ENCODE measurements at places on chromosomes 4 and X.

- no peak for DNase-seq
These were observed 717.6 kb upstream of the TENM3 start for GRCh38 chr4:181525634-181526033.

- no peak for DNase-seq
These were observed 83.7 kb upstream of the ADRA2C start for GRCh38 chr4:3682236-3683076.

GRCh38 chr4:1553365-1553764, 130.7 kb downstream of the FAM53A start:
- DNase-seq = no peak

DNA sequence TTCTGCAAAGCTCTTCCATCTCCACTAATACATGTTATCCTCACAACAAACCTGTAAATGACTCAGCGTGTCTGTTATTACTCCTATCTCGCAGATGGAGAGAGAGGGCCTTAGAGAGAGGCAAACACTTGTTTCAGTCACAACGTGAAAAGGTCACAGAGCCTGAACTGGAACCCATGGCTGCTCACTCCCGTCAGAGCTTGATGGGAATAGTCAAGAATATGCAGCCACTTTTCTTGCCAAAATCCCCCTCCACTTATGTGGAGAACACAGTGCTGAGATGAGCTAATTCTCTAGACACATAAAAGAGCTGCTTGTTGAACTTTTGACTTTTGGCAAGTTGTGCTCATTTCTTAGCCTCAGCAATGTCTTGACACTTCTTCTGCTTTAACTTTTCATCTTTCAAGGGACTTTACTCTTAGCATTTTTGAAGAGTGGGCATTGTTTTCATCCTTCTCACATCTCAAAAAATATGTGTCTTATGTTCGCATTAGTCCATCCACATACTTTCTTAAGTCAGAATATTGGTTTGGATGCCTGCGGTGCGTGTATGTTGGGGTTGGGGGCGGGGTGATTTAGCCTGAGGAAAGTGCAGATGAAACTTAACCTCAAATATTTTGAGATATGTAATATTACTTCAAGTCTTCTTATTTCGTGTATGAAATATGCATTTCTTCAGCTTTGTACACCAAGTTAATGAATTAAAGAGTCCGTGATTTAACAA, 69.2 kb downstream of the SYNPO2 start:
- DNase-seq = peak; percentile 87

GRCh38 chrX:105696870-105697269, 125.5 kb upstream of the NRK start:
- DNase-seq = no peak

- peak; percentile 97 for DNase-seq
These were observed 17.3 kb downstream of the COQ2 start for GRCh38 chr4:83267121-83267829.

GRCh38 chrX:64188901-64189300, 16.6 kb downstream of the AMER1 start:
- DNase-seq = no peak

Measured in choroid plexus epithelial cell (primary cell).